ENCODE measurements at places on chromosomes 5 and 9. TPM values are rescaled to one million over a fixed set of nuclear protein-coding genes. Genes with fewer than 3 reads are reported as not detected.

DNA sequence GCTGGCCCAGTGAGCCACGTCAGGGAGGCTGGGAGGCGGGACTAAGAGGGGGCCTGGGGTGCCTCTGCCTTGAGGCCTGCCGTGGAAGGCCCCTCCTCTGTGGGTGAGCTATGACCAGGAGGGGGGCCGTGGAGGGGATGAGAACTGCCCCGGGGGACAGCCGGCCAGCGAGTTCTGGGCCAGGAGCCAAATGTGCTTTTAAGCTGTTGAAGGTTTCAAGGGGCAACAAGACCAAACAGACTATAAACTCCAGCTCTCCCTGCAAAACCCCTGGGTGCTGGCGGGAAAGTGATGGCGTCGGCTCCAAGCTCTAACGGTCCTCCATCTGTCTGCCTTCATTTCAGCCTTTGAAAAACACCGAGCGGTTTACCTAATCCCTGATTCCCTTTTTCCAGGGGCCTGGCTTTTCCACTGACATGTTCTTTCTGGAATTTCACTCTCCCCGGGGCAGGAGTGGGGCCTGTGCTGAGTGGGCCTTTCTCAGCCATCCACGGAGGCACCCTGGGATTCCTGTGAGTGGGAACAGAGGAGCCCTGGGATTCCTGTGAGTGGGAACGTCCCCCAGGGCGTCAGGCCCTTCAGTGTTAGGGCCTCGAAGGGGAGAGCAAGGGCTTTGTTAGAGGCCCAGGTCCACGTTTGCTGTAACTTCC lies 65.6 kb downstream of the COL5A1 start:
- peak; percentile 92 for DNase-seq

DNA sequence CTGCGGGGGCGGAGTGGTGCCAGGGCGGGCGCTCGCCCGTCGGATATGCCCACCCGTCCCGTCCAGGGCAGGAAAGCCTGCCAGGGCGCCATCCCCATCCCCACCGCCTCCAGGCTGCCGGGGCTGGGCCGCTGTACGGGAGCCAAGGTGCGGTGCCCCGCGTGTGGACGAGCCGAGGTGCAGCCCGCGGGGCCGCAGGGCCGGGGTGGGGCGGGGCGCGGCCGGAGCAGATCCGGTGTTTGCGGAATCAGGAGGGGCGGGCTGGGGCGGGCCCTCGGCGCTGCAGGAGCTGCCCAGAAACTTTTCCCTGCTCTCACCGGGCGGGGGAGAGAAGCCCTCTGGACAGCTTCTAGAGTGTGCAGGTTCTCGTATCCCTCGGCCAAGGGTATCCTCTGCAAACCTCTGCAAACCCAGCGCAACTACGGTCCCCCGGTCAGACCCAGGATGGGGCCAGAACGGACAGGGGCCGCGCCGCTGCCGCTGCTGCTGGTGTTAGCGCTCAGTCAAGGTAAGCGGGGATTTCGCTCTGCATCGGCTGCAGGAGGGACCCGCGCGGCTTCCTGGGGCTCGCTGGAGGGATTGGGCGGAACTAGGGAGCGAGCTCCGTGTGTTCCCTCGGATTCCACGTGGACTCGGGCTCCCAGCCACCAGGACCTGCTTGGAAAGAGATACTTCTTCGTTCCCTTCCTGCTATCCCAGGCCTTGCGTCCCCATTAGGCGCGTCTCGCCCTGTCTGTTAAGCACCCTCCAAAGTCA lies at the start of gene ITGA2:
TSS of gene ITGA2 (plus strand) at position 328 of the 756 bp plus-strand sequence. CDS start at position 445, 117 bp downstream.
- DNase-seq, result peak; percentile 78

DNA sequence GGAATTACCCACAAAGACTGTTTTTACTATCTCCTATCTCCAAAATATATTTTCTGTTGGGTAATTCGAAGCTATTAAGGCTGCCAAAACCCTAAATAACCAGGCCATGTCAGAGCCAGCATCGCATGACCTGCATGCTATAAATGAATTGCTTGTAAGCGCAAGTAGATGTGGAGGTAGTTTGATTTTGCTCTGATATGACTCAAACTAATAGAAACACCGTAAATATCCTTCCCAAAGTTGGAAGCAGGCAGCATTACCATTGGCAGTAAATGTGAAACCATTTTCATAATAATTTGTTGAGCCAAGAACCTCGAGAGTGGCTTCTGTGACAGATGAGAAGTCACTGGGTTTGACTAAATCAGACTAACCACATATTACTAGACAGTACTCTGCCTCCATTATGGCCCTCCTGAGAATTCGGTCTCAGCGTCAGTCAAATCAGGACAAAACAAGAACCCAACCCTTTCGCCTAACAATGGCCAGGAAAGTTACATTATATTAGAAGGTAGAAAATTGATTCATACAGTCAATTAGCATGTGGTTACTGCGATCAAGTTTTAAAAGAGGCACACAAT lies 289.8 kb downstream of the SPOCK1 start:
- no peak for DNase-seq

DNA sequence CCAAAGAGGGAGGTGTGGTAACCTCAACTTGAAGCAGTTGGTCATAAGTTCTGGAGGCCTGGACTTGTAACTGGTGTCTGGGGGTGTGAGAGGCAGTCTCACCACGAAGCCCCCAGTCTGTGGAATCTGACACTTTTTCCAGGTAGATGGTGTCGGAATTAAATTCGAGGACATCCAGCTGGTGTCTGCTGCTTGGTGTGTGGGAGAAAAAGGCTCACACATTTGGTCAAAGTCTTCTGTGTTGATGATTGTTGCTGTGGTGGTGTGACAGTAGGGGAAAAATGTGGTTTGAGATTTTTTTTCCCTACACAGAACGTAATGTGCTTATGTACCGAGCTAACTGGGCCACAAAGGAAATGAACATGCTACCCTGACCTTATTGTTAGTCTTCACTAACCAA lies 251.9 kb downstream of the MAT2B start:
- DNase-seq, result no peak

DNA sequence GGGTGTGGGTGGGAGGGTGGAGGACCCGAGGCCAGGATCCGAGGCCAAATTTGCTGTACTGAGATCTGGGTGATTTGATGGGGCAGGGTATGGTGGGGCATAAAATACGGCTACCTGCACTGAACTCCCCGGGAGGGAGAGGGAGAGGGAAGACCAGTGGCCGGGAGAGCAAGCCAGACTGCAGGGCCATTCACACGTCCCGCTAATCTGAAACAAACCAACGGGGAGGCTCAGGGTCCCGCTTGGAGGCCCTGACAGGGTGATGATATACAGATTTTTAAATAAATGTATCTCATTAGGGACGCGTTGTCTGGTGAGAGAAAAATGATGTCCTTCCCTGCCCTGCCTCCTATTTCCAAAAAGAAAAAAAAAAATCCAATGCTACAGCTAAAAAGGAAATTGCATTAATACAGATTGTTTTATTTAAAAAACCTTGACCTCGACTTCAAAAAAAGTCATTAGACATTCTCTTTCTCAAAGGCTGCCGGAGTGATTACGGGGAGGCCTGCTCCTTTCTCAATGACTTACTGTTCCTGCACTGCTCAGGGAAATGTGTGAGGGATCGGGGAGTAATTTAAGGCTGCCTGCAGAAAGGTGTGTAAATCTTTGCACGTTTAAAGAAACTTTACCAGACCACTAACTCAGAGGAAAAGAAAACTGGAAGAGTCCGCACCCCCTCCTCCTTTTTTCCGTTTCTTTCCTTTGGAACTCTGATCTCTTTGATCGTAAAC lies 11.5 kb upstream of the PRRX2 start:
- DNase-seq, result no peak

ZFP37 gene
- 3.3 TPM for polyA plus RNA-seq

- peak; percentile 54 for DNase-seq
Measured at GRCh38 chr5:134020188-134020587, 15.4 kb upstream of the VDAC1 start.

TAL2 gene
- not detected for polyA plus RNA-seq

- DNase-seq, result peak; percentile 93
Measured at GRCh38 chr9:129175825-129176633, 2.0 kb downstream of the IER5L start.

DNA sequence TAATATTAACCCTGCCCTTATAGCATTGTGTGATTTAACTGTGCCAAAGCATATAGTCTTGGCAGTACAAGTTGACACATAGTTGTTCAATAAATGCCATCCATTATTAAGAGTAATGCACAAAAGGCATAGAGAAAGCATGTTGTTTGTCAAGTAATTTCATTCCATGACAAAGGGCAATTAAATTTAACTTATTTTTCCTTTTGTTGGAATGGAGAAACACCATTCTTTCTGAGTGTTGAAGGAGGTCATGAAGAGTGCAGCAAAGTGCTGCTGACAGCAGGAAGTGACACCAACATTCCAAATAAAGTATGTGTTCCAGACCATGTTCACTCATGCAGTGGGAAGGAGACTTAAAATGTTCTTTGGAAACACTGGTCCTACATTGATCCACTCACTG lies 29.1 kb downstream of the ANKDD1B start:
- no peak for DNase-seq

DNA sequence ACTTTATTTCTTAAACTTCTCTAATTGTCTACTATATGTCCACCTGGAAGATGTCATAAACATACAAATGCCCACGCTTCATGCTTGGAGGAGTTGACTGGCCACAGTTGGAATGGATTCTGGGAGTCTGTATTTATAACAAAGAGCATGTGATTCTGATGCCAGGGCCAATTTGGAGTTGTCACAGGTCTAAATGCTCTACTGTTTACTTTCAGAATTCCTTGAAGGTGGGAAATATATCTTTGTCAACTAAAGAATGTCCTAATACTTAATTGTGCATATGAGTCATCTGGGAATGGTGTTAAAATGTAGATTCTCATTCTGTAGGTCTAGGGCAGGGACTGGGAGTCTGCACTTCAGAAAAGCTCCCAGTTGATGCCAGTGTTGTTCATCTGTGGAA lies 196.1 kb downstream of the ANXA1 start:
- no peak for DNase-seq

ADAMTS6 gene
- polyA plus RNA-seq, result 5.9 TPM

DNA sequence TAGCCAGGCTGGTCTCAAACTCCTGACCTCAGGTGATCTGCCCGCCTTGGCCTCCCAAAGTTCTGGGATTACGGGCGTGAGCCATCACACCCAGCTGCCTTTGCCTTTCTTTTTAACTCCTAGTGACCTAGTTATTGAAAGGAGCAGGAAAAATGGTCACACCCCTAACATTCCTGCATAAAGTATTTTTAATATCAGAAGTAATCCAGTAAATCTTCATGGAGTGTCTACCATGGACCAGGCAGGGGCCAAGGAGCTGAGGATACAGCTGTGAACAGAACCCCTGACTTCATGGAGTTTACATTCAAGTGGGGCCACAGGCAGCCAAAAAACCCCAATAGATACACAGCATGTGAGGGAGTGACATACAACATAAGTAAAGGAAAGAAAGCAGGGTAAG lies 18.3 kb upstream of the F2RL1 start:
- no peak for DNase-seq

DNA sequence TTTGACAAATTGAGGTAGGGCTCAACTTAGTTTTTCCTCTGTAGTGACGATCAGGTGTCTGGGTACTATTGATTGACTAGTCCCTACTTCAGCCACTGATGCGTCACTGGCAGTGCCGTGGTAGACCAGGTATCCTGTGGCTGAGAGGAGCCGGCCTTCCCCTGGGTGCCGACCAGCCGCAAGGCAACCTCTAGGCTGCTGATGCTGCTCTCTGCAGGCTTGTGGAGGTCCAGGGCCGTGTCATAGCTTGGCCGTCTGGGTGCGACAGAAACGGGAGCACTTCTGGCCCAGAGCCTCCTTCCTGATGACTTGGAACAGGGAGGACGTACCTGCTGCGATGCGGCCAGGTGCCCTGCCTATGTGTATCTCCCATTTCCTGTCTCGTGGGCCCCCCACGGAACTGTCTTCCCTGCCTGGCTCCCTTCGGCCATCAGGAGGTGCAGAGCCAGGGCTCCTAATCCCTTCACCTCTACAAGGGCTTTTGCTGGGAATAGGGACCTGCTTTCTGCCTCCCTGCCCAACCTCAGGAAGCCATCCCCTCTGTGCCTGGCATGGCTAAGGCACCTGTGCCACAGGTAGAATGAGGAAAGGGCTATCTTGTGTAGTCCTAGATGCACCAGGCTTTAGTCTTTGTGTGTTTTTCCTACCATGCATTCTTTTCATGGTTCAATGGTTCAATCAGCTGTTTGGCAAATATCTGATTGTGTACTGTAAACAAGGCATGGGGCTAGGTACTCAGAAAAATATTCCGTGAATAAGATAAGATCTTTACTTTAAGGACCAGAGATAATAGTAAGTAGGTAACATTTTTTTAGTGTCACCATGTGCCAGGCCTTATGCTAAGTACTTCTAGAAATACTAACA lies 44.6 kb downstream of the MVB12B start:
- DNase-seq, result no peak

DNA sequence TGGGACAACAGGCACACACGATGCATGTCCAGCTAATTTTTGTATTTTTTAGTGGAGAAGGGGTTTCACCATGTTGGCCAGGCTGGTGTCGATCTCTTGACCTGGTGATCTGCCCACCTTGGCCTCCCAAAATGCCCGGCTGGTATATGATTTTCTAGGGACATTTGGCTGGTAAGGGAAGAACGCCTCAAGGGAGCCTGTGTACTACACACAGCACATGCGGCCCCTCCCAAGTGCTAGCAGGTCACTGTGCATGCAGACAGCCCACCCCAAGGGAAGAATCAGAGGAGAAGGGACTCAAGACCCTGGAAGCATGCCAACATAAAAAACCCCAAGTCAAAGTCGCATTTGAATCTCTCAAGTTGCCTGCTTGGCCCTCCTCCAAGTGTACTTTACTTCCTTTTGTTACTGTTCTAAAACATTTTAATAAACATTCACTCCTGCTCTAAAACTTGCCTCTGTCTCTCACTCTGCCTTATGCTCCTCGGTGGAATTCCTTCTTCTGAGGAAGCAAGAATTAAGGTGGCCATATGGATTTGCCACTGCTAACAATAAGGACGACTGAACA lies 24.3 kb upstream of the OTULINL start:
- peak; percentile 48 for DNase-seq

- no peak for DNase-seq
Measured at GRCh38 chr5:130155345-130156011, 251.2 kb downstream of the CHSY3 start.

DNA sequence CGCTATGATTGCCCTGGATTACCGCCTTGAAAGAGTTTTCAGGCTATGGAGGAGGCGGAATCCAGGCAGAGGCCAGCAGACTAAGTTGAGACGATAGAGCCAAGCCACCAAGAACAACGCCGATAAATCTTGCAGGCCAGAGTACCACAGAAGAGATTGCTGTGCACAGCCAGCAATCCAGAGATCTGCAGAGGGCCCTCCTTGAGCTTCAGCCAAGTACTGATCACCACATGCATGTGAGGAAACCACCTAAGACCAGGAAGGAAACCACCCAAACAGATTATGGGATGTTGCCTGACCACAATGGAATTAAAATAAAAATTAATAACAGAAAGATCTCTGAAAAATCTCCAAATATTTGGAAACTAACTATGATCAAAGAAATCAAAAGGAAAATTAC lies 74.9 kb downstream of the GCNT4 start:
- no peak for DNase-seq

SLC34A1 gene
- 0.33 TPM for polyA plus RNA-seq

GRCh38 chr9:35882263-35882848 lies 12.2 kb upstream of the OR13J1 start:
- DNase-seq, result peak; percentile 90

HTR4 gene
- 0.29 TPM for polyA plus RNA-seq

- DNase-seq, result no peak
Measured at GRCh38 chr5:159897786-159898393, 18.4 kb upstream of the ADRA1B start.
